ENCODE measurements at places on chromosomes 6 and 20.

- no peak for DNase-seq
Observed at GRCh38 chr20:63081351-63081750, 74.6 kb upstream of the BHLHE23 start.

DNA sequence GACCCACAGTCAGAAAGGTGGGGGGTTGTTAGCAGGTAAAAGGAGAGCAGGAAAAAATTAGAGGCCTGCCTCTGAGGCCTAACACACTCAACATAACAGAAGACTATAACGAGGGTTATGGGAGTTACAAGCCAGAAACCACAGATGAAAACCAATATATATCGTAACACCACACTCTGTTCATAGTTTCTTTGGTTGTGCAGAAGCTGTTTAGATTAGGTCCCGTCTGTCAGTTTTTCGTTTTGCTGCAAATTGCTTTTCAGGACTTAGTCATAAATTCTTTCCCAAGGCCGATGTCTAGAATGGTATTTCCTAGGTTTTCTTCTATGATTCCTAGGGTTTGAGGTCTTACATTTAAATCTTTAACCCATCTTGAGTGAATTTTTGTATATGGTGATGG lies 3.7 kb upstream of the MAP3K5 start:
- no peak for DNase-seq

- no peak for DNase-seq
Observed at GRCh38 chr20:8997701-8998117, 71.2 kb upstream of the PLCB4 start.

- DNase-seq, result no peak
Observed at GRCh38 chr6:31186052-31186734, 15.7 kb upstream of the POU5F1 start.

DNA sequence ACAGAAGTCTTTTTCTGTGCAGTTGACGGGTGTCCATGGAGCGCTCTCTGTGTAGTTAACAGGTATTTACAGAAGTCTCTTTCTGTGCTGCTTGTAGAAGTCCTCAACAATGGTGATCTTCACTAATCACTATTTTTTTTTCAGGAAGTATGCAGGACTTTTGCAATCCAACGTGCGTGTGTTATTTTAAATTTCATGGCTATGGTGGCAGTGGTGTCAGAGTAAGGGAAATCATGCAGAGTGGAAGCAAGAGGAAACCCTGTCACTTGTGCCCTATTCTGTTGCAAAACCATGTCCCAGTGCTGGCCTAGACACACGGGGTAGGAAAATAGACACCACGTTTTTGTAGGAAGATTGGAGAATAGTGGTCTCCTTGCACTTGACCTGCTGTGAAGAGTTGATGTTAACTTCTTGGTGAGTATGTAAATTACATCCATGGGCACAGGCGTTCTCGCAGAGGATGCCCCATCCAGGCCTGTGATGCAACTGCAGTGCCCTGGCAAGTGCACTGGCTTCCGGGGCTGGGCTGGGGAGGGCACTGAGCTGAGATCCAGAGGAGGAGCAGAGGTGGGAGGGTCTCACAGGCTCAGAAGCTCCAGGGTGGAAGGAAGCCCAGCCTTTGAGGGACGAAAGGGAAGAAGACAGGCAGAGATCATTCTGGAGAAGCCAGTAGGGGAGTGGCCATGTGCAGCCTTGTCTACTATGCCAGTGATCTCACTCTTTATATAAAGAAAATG lies 146.5 kb downstream of the SYCP2 start:
- DNase-seq, result no peak

DNA sequence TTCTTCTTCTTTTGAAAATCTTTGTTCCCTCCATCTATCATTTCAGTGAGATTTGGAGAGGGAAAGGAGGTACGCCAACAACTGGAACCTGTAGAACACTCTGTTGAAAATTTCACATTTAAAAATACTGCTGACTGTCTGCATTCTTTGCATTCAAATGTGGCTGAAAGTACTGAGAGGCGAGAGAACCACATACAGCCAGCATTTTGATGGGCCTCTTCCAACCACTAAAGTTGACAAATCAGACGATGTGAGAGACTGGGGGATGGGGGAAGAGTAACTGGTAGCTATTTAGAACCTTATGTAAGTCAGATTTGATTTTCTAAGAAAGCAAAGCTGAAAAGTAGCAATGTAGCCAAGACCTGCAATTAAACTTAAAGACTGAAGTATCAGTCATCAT lies 77.5 kb downstream of the FKBP5 start:
- no peak for DNase-seq

DNA sequence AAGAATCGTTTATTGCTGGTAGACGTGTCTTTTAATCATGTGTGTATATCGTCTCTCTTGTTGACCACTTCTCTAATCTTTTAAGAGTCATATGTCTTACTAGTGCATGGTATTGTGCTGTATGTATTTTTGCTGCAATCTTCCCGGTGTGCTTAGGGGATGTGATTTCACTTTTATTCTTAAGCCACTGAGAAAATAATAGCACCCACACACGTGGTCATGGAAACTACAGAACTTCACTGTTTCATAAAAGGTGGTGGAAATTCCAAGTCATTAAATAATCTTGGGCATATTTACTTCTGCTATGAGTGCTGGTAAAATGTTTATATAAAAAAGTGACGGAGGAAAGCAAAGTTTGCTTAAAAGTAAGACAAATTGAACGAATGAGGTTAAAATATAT lies 3.0 kb upstream of the CDYL start:
- no peak for DNase-seq

- no peak for DNase-seq
Observed at GRCh38 chr6:4987432-4987831, 16.4 kb downstream of the RPP40 start.

- no peak for DNase-seq
Observed at GRCh38 chr20:57959018-57959417, 249.2 kb upstream of the PMEPA1 start.

DNA sequence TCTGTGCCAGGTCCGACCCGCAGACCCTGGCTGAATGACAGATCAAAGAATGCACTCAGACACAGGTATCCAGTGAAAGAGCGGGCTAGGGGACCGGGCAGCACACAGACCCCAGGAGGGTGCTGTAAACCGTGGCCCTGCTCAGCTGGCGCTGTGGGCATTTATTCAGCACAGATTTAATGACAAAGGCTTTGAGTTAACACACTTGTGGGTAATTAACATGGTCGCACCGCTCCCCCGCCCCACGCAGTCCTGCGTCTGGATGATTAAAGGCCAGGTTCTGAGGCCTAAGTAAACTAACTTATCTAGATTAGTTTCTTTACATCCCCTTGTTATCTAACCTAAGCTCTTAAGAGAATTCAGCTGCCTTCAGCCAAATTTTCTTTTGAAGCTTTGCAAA lies 3.5 kb downstream of the MAK start:
- no peak for DNase-seq

DNA sequence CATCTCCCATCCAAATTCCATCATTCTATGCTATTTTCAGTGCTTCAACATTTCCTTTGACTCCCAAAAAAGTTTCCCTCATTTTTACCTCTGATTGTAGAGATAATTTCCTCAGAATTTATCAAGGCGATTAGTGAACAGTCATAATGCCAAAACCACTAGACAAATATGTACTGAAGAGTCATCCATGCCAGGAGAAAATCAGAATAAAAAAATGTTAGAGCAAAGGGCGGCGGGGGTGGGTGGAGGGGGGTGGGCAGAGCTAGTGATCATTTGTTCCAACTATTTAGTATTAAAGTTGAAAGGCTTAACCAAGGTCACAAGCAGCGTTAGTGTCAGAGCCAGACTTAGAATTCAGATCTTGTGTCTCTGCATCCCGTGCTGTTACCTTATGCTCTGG lies 5.3 kb upstream of the ADGRF5 start:
- DNase-seq, result no peak

GRCh38 chr20:4812641-4813075 lies 90.9 kb downstream of the PRND start:
- no peak for DNase-seq

DNA sequence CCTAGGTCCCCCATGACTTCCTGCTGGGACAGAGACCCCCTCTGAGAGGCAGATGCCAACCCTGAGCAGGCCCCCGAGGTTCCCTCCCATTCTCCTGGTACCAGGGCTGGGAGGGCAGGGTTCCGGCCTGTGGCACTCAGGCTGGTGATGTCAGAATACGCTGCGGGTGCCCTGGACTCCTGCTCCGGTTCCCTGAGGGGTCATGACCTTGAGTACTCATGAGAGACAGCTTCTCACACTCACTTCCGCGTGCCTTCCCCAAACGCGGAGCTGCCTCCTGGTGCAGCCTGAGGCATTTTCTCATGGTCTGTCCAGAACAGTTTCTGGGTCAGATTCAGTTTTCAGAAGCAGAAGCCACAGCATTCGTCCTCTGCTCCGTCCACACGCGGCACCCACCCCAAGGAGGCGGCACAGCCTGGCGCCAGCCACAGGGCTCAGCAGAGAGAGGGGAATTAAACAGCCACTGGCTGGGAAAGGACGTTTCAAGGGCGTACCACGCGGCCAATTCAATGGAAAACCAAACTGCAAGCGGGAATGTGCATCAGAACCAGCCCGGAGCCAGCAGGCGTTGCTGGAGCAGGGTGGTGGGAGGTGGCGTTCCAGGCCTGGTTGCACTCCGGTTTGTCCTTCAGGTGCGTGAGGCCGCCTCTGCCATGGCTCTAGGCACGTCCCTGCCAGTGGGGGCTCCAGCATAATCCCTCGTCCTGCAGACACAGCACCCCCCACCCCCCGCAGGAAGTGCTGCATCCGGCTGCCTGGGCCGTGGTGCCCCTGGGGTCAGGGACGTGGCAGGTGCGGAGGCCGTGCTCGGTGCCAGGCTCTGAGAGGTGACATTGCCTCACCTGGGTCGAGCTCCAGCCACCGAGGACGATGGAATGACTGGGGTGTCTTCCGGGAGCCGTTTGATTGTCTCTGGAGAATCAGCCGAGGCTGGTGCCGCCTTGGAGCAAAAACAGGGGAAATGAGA lies 58.3 kb upstream of the BHLHE23 start:
- DNase-seq, result no peak

- DNase-seq, result no peak
Observed at GRCh38 chr20:1463971-1464570, 2.6 kb downstream of the NSFL1C start.

- DNase-seq, result no peak
Observed at GRCh38 chr6:155646443-155646842, 190.8 kb upstream of the NOX3 start.

Data from AG09319 (cell line).